ENCODE measurements at places on chromosomes 7 and 10.

DNA sequence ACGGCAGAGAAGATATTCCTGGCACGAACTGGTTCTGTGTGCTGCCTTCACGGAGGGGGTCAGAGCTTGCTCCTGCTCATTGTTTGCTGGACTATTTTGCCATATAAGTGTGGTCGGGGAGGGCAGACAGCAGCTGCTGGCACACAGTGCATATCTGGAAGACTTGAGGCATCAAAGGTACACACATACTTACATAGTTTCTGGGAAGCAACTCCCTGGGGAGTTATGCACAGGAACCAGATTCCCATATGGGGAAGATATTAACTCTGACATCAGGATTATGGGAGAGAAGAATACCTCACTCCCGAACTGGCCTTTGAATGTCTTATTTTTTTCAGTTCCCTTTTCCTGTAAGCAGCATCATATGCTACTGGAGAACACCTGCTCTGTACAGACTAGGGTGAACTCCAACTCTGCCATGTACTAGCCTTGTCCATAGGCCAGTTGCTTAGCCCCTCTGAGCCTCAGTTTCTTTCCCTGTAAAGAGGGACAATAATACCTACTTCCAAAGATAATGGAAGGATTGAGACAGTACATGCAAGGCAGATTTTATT, 41.5 kb downstream of the LGI1 start:
- no peak for DNase-seq

- DNase-seq = no peak
These were observed 6.8 kb downstream of the PON1 start for GRCh38 chr7:95317546-95317945.

DNA sequence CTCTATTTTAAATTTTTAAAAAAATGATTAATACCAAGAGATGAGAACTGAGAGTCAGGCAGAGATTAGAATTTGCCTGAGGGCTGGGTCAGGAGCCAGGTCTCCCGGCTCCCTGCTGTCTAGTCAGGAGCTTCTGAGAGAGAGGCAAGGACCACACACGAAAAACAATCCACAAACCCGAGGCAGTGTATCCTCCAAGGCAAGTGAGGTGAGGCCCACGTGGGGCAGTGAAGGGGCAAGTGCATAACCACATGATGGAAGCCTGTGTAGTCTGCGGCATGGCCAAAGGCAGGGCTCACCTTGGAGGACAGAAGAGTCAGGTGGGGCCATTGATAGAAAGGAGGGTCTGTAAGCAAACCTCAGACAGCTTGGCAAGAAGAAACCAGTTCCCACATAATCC, 541.2 kb upstream of the FOXK1 start:
- no peak for DNase-seq

DNA sequence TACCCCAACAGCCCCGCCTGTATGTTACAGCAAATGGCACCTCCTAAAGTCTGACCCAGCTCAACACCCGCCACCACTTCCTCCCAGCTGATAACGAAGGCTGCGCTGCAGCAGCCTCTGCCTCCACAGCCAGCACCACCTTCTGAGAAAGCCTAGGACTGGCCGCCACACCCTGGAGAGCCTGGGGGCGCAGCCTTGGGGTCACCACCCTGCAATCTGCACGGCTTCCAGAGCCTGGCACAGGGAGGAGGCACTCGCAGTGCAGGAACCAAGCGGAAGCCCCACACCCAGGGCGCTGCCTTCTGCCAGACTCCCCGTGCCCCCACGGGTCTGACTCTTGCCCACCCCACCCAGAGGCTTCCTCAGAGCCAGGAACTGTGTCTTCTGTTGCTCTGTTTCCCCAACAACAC, 112.5 kb downstream of the MAD1L1 start:
- peak; percentile 61 for DNase-seq

- peak; percentile 71 for DNase-seq
These were observed 43.7 kb downstream of the CPVL start for GRCh38 chr7:29102558-29103151.

All from activated CD4-positive, alpha-beta T cell treated with anti-CD3 and anti-CD28 coated beads for 36 hours (primary cell).